NCI-H446 treated with DMSO at 0.1 percent for 48 hours (cell line): ENCODE measurements at places on chromosomes 11 and 22.

- DNase-seq, result peak; percentile 49
These were observed 300.2 kb downstream of the SHANK2 start for GRCh38 chr11:70952191-70952590.

- no peak for DNase-seq
These were observed 17.8 kb downstream of the MYO18B start for GRCh38 chr22:25759825-25760231.

DNA sequence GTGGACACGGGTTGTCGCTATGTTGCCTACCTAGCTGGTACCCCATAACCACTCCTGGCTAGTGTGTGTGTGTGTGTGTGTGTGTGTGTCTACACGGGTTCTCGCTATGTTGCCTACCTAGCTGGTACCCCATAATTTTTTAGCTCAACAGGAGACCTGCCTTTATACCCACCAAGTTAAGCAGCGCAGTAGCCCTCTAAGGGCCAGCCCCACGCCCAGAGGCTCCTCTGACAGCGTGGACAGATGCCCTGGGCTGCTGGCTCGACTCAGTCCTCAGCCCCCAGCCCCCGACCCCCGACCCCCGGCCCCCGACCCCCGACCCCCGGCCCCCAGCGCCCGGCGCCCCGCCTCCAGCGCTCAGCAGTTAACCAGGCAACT is 351 bp upstream of the AKIP1 start:
- DNase-seq, result no peak

DNA sequence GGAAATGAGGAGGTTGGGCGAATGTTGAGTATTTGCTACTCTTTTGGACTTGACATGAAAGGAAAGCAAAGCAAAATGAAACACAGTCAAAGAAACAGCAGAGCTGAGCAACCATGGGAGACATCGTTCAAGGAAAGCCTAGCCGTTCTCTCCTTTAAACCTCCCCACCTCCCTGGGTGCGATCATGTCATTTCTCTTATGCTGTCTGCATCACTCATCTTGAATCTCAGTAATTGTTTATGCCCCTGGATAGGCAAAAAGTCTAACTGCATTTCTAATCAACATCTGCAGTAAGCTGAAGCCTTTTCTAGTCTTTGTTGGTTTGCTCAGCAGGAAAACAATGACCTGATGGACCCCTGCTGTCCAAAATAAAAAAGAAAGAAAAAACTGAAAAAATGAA is 107.0 kb downstream of the MSANTD4 start:
- DNase-seq, result no peak

GRCh38 chr11:112525844-112526590 is 265.4 kb upstream of the PLET1 start:
- no peak for DNase-seq

GRCh38 chr11:113487622-113488021 is 12.4 kb upstream of the DRD2 start:
- DNase-seq, result no peak

DNA sequence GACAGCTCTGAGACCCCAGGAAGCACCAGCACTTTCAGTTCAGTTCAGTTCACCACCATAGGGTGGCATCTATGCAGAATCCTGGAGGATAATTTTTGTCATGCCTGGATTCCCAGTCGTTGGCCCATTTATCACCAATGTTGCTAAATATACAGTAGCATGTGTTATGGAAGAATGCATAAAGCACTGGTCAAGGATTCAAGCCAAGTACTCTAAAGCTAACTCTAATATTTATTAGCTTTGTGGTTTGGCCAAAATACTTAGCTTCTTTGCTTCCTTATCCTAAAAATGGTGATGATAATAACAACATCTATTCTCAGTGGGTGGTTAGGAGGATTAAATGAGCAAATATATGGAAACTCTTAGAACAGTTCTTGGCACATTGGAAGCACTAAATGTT is 294.7 kb upstream of the ZC3H12C start:
- DNase-seq, result no peak

DNA sequence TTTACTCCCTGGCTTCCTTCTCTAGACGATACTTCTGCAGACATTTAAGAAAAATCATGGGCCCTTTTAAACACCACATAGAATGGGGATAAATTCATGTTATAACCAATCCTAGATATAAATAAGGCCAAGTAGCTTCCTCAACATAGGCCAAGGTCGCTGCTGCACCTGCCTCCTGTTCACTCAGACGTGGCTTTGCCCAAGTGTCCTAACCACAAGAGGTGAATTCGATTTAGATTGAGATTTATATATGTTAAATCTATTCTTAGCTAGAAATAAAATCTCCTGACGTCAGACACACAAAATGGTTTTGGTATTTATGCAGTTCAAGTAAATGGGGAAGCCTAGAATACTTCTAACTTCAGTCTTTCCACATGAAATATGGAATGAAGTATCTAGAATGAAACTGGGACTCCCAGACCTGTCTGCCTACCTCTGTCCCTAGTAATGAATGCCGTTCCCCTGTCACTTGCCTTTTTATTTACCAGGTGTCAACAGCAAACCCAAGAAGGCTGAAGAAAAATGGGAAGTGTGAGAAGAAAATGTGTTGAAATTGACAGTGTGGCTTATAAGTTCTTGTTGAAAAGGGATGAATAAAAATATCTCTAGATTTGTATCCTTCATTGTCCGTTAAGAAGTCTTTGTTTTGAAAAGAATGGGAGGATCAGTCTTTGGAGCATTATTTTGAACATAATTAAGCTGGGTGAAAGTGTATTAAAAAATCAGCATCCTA is 131.8 kb downstream of the HIPK3 start:
- no peak for DNase-seq

DNA sequence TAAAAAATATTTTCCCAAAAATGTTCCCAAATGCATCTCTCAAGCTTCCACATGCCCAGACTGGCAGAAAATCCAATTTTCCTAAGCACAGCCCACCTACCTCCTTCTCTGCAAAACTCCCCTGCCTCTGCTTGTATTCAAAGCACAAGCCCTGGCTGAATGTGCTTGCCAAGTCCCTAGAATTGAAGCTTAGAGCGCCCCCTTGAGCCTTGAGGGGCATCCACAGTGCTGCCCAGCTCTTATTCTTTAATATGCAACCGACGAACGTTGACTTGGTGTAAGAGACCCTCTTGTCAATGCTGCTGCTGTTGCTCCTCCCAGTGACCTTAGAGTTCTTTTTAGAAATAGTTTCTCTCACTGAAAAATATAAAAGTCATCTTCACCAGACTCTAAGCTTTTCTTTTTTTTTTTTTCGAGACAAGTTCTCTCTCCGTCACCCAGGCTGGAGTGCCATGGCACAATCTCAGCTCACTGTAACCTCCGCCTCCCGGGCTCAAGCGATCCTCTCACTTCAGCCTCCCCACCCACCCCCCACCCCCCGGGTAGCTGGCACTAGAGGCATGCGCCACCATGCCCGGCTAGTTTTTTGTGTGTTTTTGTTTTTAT is 63.5 kb upstream of the CAPRIN1 start:
- DNase-seq, result peak; percentile 77

GRCh38 chr22:38120359-38121110 is 10.1 kb upstream of the BAIAP2L2 start:
- DNase-seq, result no peak

GRCh38 chr11:23859087-23859486 is 637.8 kb upstream of the LUZP2 start:
- no peak for DNase-seq

DNA sequence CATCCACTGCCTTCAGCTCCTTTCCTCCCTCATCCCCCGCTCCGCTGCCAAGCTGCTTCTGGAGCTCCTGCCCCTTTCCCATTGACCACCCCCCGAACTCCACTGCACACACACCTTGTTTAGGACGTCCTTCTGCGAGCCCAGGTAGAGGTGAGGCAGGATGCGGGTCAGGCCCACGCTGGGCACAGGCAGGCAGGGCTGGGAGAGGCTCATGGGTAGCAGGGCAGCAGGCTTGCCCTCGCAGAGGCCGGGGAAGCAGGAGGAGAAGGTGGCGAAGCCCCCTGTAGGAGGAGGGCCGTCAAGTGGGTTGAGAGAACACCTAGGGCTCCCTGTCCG is 13.3 kb downstream of the DUSP8 start:
- DNase-seq, result no peak

GRCh38 chr22:27760474-27760873 is 41.1 kb downstream of the MN1 start:
- DNase-seq, result no peak

- DNase-seq, result no peak
These were observed 68.4 kb downstream of the ADAMTS15 start for GRCh38 chr11:130516554-130517505.

GRCh38 chr22:44098021-44098739 is 74.1 kb downstream of the PARVB start:
- DNase-seq, result no peak

GRCh38 chr11:17169876-17170275 is 37.9 kb downstream of the PIK3C2A start:
- DNase-seq, result no peak

DNA sequence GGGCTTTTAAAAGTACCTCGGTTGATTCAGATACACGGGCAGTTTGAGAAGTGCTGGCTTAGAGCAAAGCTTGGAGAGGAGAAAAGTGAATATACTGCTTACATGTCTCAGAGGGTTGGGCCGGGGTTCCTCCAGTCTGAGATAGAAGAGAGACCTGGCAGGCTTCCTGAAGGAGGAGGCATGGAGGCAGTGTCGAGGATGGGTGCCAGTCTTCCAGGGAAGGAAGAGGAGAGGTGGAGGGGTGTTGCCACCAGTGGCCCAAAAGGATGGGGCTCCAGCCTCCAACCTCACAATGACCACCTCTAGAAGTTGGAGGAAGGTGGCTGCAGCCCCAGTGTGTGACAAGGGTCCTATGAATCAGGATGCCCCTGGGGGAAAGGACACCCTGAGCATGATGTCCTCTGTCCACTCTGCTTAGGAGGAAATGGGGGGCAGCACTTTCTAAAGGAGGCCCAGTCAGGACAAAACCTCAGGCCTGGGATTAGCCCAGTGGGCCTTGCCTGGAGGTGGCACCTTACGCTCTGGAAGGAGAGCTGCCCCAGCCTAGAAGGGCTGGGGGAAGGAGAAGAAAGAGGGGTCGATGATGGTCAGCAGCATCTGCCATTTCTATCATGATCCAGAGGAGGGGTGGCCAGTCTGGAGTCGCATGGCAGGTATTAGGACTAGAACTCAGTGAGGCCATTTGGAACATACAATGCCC is 65.2 kb downstream of the CD82 start:
- DNase-seq, result no peak

DNA sequence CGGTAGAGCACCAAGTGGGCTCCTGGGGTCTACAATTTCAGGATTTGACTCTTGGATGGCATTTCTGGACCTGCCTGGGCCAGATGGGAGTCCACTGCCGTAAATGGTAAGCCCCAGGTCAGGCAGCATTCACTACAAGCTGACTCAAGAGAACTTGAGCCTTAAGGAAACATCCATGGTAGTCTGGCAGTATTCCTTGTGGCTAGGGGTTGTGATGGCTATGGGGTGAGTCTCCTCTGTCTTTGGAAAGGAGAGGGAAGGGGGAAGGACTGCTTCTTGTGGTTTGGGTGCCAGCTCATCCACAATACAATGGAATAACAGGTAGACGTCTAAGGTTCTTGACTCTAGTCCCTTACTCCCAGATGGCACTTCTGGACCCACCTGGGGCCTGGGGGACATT is 32.3 kb upstream of the POU2AF2 start:
- DNase-seq, result no peak

DNA sequence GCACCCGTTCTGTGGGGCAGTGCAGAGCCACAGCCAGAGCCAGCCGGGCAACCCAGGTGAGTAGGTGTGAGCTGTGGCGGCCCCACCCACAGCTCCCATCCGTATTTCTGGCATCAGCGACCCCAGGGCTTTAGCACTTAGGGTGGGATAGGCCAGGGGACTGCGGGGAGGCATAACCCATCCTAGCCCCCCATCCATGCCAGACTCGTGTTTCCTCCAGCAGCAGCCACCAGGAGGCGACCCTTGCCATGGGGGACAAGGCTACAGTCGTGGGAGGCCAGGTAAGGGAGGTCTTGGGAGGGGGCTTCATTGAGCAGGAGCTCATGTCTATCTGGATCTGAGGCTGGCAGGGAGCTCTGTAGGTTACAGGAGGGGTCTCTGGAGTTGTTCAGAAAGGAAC is 873 bp downstream of the OTOG start:
- no peak for DNase-seq

DNA sequence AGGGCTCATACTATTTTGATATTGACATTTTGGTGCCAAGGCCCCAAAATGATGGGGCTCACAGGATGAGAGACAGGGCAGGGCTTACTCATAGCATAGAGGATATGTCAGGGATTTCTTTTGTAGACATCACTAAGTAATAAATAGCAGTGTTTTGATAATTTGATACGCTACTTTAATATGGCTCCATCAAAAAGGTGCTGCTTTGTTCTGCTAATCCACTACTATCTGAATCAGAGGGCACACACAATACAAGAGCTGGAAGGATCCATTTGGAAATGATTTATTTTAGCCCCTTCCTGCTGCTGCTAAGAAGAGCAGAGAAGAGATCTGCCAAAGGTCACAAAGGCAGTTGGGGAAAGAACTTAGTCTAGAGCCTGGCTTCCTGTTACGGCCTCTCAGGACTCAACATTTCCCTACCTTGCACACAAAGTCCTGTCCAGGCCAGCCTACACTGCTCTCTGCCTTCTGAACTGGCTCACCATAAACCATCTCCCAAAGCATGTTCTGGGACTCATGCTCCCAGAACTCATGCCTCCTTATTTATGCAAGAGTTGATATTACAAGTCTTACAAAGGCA is 261.3 kb upstream of the ARHGAP20 start:
- no peak for DNase-seq

GRCh38 chr11:86370922-86371594 is 3.6 kb upstream of the CCDC81 start:
- DNase-seq, result no peak

GRCh38 chr11:132072044-132072857 is 701.8 kb downstream of the NTM start:
- no peak for DNase-seq

- no peak for DNase-seq
These were observed 191.4 kb downstream of the BUD13 start for GRCh38 chr11:116581349-116581748.

DNA sequence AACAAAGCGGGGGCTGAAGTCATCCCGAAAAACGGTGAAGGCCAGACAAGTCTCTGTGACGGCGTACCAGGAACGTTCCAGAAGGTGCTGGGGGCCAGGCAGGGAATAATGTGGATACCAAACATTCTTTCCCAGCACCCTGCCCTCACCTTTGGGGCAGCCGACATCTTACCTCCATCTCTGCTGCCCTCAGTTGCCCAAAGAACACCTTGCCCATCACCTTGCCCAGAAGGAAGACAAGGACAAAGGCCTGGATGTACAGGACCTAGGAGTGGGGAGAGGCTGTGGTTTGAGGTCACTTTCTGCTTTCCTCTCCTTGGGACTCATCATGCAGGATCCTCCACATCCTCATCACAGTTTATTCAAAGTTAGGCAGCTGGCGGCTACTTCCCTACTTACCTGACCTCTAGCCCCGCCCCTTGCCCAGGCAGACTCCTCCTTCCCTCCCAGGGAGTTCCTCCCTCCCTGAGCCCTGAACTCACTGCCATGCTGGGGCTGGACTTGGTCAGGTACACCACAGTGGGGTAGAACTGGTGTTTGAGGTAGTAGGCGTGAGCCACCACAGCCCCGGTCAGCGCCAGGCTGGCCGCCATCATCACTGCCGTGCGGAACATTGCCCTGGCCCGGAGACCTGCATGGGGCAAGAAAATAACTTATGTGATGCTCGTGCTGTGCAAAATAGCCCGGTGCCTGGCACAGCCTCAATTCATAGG is 1.2 kb downstream of the SYVN1 start:
- DNase-seq, result no peak
